Memory B cell (primary cell): ENCODE measurements at places on chromosomes 1 and 21.

DNA sequence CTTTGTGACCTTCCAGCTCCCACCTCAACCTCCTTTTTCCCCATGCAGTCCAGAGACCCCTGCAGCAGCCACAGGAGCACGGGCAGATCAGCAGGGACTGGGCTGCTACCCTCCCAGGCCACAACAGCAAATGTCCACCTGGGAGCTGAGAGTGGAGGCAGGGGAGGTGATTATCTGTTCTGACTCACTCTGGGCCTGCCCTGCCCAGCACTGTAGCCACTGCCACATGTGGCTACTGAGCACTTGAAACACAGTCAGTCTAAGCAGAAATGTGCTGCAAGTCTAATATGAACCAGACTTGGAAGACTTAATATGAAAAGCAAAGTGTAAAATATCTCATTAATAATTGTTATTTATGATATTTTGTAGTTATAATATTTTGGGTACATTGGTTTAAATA, 148.9 kb upstream of the VANGL1 start:
- DNase-seq: no peak

- no peak for DNase-seq
Measured at GRCh38 chr1:230515451-230516145, 89.5 kb upstream of the PGBD5 start.

GRCh38 chr1:8284127-8284526, 33.8 kb upstream of the SLC45A1 start:
- no peak for DNase-seq

- no peak for DNase-seq
Measured at GRCh38 chr1:101325144-101325543, 88.3 kb downstream of the S1PR1 start.

GRCh38 chr1:183023146-183023600, at the start of gene LAMC1:
Gene LAMC1, plus strand, starts transcription at chr1:183023420. Its CDS starts 297 bp downstream, at chr1:183023717.
- DNase-seq: peak; percentile 69

DNA sequence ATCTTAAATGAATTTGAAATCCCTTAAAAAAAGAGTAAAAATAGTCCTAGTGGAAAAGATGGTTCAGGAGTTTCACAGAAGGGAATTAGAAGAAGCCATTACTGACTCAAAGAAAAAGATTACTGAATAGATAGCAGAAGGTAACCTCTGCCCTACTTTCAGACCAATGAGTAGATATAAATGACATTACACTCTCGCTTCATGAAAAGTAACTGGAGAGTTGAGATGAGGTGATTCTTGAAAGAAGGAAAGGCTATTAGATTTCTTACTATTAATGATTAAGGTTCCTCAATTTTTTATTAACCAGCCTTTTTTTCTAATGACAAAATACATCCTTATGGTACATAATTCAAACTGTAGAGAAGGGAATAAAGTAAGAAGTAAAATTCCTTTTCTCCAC, 28.3 kb downstream of the CCN1 start:
- DNase-seq: no peak

GRCh38 chr1:80675454-80675853, 1125.3 kb upstream of the ADGRL2 start:
- DNase-seq: no peak

DNA sequence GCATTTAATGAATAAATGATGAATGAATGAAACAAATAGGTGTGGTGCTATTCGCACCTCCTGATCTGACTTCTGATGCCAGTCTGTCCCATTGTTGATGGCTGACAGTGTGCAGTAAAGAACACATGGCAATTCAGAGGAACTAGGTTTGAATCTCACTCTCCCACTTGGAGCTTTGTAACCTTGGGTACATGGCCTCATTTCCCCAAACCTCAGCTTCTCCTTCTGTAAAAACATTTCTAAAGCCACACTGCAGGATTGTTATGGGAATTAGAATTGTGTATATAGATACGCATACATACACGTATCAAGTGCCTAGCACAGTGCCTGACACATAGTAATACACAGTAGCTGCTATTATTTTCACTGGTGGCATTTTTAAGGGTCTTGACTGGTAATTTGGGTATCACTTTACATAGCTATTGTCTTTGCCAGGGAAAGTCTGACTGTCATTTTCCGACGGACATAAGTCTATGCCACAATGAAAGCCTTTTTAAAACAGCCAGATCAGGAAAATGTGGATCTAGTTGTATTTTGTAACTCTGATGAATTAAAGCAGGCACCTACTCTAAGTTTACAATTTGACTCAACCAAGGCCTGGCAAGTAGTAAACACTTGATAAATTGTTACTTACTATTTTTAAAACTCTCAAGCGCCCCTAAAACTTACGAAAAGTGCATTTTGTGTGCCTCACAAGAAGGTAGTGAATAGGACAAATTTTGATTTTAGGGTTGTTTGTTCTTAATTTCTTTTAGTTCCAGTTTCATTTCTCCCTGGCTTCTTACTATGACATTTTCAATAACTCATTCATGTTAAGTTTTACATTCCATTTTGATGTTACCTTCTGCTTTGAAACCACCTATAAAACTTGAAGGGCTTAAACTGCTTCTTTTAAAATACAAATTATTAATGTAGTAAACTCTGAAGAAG, 164.4 kb downstream of the SDCCAG8 start:
- DNase-seq: no peak

GRCh38 chr1:162663589-162664106, 31.4 kb downstream of the DDR2 start:
- DNase-seq: no peak

DNA sequence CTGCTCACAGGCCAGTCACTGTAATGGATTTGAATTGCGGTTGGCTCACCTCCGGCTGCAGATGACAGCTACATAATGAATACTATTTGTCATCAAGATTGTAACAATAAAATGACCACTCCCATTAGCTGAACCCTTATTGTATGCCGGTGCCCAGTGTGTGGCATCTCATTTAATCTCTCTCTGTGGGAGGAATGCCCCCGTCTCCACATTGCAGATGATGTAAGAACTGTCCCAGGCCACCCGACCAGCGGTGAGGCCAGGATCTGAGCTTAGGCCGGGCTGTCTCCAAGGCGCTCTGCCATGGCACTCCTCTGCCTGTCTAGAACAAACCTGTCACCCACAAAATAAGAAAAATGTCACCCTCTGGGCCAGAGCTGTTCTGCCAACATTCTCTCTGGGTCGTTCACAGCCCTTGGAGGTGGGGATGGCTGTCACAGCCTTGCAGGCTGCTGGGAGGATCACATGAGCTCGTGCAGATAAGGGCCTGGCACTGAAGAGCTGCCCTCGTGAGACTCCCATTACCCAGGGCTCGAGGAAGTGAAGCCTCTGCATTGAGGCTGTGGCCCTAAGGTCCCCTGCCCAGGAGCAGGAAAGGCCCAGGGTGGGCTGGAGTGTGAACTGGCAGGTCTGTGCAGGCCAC, 52.7 kb downstream of the ECE1 start:
- DNase-seq: no peak

DNA sequence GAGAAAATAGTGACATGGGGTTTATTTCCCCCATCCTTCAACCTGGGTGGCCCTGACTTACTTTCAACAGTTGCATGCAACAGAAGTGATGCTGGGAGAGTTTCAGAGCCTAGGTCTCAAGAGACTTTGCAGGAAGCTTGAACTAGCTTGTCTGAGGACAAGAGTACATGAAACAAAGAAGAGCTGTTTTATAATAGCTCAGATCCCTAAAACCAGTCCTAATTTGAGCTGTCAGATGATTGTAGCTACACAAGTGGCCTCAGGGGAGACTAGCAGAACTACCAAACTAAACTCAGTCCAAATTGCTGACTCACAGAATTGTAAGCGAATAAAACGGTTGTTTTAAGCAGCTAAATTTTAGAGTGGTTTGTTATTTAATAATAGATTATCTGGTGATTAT, 17.1 kb downstream of the RC3H1 start:
- no peak for DNase-seq

- no peak for DNase-seq
Measured at GRCh38 chr1:36531833-36532232, 49.1 kb upstream of the CSF3R start.

DNA sequence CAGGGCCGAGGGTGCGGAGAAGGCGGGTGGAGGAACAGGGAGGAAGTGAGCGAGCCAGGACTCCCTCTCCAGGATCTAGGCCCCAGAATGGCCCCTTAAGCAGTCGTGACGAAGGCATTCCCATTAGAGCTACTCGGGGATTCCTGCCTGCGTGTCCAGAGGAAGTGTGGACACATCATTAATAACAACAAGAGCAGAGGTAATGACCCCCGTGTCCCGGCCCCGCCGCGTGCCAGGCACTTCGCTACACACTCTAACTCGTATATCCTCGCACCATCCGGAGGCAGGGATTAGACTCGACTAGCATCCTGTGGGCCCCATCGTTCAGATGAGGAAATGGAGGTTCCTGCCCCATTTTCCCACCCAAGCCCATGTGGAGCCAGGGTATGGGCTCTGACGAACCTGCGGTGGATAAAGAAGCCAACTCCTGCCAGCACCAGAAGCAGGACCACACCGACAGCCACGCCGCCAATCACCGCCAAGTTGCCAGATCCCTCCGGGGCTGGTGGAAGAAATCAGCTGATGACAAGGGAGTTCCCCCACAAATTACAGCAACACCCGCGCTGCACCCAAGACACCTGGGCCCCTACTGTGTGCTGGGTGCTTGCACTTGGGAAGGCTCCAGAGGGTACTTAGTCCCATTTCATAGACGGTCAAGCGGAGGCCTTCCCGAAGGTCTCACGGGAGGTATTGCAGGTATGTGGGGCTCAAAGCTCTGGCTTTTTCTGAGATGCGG, 21.6 kb downstream of the EPHA2 start:
- DNase-seq: no peak

DNA sequence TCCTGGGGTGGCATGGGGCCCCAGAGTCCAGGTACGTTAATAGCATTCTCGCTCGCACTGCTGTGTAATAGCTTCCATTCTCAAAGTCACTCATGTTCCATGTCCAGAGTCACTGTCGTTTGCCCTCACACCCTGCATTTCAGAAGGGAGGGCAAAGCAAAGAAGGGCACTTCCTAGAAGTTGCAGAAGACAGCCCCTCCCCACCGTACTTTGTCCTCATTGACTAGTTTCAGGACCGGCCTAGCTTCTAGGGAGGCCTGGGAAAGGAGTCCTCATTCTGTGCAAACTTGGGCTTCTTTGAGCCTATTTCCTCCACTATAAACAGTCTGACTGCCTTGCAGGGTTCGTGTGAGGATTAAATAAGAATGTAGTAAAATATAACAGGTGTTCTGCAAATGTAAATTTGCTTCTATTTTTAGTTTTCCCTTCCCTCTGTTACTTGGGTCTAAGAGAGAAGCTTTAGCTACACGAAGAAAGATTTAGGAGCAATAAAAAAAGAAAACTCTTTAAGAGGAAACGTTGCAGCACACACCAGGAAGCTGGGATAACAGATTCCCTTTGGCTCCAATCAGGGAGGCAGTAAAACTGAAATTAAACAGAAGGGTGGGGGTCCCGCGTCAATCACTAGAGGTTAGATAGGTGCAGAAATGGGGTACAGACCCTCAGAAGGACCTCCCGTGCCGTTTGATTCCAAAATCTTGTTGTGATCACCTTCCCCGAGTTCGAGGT, 40.1 kb downstream of the ACTL8 start:
- DNase-seq: no peak

- DNase-seq: no peak
Measured at GRCh38 chr1:71745326-71745725, 537.0 kb downstream of the NEGR1 start.

- no peak for DNase-seq
Measured at GRCh38 chr1:56931686-56932085, 34.1 kb downstream of the C8B start.

DNA sequence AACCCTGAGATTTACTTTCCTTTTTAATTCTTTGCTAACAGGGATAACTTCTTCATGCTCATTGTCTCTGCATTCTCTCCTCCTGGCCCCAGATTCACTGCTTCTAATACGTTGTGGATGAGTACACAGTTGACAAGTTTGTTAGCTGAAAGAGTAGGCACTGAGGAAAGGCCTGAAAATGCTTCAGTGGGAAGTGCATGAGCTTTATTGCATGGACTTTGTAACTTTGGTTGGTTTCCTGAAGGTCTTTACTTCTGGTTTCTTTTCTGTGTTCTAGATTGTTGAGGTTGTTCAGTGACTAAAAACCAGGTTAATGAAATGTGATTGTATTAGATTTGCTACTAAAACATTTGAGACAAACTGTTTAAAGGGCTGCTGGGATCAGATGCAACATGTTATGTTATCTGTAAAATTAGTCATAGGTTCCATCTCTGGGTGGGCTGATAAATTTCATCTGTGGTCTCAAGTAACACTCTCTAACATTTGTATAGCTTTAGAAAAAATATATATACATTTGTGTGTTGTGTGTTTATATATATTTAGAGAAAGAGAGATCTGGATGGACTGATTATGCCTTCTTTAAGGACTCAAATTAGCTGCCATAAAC, 19.1 kb downstream of the LRIG2 start:
- no peak for DNase-seq

DNA sequence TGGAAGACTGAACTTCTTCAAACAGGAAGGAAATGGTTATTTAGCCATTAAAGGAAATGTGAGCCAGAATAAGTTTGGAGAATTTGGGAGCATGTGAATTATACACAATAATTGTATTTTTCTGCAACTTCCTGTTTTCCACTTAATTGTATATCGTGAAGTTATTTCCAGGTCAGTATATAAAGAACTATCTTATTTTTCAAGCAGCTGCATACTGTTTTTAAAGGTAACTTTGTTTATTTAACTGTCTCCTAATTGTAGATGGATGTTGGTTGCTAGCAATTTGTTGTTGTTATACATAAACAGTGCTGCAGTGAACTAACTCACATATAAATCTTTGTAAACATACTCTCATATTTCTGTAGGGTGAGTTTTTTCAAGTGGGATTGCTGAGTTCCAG, 180.3 kb downstream of the HLX start:
- no peak for DNase-seq

- DNase-seq: no peak
Measured at GRCh38 chr1:212042436-212042835, 6.9 kb downstream of the DTL start.

DNA sequence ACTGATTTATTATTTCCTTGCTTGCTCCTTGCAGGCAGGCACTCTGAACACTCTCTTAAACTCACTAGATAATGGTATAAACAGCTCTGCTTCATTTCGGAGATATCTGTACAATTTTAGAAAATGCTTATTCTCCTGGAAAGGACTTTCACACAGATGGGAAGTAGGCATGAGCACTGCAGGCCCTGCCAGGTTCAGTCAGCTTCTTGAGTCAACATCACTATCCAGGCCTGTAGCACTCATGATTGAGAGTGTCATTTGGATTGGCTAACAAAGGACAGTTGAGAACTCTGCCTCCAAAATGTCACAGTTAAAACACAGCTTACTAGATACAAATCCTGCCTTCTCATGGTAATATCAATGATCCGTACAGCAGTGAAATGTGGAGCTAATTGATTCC, 181.9 kb downstream of the CYYR1 start:
- DNase-seq: no peak

GRCh38 chr1:28247612-28248272, 11.6 kb upstream of the SESN2 start:
- no peak for DNase-seq

DNA sequence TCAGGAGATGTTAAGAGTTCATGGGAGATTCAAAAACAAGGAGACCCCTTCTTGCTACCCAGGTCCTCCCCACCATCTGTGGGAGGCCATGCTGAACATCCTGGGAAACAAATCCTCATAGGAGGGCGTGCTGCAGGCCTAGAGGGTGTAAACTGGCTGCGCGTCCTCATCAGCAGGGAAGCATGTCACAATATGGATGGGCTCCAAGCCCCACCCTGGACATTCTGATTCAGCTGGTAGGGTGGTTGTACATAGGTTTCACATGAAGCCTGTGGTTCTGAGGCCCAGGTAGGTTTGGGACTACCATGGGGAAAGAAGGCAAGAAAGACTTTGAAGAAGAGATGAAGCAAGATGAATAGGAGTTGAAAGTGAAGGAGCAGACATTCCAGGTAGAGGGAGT, 44.6 kb upstream of the IFNLR1 start:
- DNase-seq: no peak

GRCh38 chr1:171610385-171610784, 11.7 kb upstream of the MYOCOS start:
- DNase-seq: no peak
